Activated gamma-delta T cell treated with Interleukin-2 at 50 U/mL for 16 hours (primary cell): ENCODE measurements at places on chromosomes 3 and 15.
A peak's percentile ranks its signal among the peaks of the same experiment; 100 is the strongest.

DNA sequence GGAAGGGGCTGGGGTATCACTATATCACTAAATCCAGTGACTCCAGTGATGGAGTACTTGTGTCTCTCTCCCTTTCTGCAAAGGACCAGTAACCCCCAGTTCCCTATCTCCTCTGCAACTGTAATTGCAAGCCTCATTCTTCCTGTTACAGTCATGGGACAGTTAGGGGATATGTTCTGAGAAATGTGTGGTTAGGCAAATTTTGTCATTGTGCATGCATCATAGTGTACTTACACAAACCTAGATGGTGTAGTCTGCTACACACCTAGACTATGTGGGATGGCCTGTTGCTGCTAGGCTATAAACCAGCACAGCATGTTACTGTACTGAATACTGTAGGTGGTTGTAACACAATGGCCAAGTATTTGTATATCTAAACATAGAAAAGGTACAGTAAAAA is 2.2 kb downstream of the VPS8 start:
- no peak for DNase-seq

GRCh38 chr15:31954374-31955172 is 75.7 kb upstream of the CHRNA7 start:
- no peak for DNase-seq

- no peak for DNase-seq
These were observed 12.3 kb upstream of the CSK start for GRCh38 chr15:74769463-74770025.

DNA sequence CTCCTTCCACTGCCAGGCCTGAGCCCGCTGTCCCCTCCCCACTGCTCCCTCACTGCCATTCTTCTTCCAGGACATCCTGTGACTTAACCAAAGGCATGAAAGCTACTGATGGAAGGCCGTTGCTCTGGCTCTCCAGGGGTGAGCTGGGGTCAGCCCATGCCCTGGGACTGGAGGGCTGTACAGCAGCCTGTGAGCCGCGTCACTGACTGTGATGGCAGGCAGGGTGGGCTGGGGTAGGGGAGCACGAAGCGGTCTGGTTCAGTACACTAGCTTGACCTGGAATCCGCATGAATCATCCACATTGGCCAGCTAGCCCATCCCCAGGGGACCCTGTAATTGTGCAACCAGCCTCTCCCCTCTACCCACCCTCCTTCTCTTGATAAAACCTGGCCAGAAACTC is 30.8 kb downstream of the CORO2B start:
- DNase-seq: no peak

- DNase-seq: no peak
These were observed 24.7 kb downstream of the CPN2 start for GRCh38 chr3:194326192-194326967.

DNA sequence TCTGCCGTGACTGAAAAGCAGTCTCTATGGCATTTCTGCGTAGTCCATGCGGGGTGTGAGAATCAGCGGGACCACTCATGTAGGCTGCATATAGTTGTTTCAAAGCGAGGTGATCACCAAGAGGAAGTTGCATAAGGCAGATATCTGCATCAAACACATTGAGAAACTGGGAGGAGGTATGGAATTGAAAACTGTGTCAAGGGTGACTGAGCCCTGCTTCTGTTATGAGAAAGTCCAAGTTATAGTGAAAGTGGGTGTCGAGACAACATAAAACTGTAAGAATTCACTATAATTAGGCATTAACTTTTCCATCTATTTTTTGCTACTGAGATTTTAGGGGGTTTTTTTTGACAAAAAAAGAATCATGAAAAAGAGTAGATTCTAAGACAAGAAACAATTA is 109.3 kb downstream of the ZIC1 start:
- DNase-seq: no peak

GRCh38 chr3:75983111-75983510 is 197.8 kb upstream of the ZNF717 start:
- no peak for DNase-seq

DNA sequence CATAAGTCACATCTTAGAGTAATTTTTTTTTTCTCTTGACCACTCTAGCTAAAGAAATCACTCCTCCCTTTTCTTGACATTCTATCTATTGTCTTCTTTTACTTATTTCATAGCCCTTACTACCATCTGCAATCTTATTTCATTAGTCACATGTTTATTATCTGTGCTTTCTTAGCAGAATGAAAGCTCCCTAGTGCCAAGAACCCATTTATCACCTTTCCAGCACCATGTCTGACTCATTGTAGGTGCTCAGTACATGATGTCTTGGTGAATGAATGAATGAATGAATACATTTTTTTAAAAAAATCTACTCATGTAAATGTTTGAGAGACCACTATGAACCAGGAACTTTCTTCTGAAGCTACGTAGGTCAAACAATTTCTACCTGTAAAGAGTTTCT is 157.2 kb downstream of the CADPS start:
- no peak for DNase-seq

DNA sequence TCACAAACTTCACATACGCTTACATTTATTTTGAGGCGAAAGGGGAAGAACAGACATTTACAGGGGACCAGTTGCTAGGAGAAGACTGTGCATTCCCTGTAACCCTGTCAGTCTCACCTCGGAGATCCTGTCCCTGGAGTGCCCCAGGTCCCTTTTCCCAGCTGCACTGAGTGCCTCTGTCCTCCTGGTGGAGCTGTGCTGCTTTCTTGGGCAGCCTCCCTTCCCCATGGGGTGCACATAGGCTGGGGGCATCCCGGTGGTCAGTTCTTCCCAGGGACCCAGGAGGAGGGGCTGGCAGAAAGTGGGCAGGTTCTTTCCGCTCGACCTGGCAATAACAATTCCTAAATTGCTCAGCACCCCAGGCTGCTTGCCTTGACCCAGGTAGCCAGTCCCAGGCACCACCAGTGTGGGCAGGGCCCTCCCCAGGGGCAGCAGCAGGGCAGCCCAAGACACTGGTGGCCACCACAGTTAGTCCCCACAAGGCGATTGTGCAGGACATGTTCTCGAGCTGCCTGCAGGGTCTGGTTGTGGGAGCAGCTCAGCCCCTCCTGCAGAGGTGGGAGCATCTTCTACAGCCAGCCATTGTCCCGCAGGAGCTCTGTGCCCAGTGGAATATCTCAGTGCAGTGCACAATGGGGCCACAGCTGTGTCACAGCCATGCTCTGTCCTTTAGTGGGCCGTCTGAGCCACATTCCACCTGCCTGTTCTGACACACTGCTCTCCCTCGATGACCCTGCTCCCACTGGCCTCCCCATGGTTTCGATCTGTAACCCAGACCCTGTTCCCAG is 36.3 kb downstream of the APBA2 start:
- DNase-seq: no peak

DNA sequence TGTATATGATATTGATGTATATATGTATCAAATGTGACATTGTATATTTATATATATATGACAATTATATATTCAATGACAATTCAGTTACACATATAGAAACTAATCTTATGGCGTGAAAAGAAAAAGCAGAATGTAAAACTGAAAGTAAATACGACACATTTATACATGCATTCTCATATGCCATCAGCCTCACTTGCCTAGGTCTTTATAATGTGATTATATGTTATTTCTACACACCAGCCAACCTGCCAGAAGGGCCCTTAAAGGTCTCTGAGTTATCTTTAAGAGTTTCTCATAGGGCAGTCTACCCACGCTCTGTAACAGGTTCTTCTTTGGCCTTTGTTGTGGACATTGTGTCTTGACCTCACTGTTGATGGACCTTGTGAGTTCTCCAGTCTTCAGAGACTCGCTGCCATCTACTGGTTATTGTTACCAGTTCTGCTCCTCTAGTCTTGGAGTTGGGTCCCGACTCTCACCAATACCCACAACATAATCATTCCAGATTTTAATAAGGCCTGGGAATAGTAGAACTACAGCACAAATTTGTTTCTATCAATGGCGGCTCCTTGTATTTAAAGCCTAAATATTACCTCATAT is 371.5 kb upstream of the GOLIM4 start:
- DNase-seq: no peak

DNA sequence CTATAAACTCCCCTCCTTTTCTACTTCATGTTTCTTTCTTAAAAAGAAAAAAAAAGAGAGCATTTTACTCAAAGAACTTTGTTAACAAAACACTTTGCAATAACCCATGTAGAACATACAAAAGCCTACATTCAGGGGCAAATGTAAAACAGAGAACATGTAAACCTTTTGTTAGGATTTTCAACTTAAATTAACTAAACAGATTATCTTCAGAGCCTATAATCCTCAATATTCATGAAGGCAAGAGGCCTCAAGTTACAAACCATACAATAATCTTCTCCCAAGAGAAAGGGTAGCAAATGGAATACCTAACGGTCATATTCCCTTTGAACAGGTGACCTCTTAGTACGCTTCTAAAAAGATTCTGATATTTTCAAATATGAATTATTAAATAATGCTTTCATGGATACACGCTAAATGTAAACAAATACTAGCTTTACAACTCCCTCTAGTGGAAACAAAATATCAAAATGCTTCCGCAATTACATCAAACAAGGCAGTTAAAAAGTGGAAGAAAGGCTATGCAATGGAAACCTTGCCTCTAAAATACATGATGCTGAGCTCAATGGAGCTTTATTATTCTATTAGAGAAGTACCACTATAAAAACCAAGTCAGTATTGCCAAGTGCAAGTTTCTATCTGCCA is 9.9 kb downstream of the CEP152 start:
- no peak for DNase-seq

DNA sequence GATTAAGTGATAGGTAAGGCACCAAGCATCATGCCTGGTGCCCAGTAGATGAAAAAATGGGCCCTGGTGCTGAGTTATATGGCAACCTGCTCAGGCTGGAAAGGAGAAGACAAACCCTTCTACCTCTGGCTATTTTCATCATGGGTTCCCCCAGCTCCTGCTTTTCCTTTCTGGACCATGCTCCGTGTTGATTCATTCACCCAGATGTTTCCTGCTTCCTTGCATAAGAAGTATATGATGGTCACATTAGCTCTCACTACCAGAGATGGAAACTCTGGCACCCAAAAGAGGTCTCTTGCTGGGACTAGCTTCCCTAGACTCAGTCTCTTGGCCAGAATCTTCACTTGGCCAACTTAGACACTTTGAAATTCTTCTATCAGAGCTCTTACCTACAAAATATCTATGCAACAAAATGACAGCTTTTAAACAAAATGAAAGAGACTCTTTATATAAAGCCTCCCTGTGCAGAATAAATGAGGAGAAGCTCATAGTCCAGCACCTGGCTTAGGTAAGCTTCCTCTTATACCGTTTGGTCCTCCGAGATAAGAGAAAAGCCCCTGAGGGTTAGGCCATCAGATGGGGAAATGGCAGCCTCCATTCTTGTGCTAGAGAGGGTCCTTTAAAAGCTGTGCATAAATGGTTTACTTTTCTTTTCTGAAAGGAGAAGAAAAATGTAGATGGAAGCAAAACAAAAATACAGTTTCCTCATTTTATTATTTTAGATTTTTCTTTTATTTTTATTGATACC is 46.8 kb upstream of the MCF2L2 start:
- no peak for DNase-seq

DNA sequence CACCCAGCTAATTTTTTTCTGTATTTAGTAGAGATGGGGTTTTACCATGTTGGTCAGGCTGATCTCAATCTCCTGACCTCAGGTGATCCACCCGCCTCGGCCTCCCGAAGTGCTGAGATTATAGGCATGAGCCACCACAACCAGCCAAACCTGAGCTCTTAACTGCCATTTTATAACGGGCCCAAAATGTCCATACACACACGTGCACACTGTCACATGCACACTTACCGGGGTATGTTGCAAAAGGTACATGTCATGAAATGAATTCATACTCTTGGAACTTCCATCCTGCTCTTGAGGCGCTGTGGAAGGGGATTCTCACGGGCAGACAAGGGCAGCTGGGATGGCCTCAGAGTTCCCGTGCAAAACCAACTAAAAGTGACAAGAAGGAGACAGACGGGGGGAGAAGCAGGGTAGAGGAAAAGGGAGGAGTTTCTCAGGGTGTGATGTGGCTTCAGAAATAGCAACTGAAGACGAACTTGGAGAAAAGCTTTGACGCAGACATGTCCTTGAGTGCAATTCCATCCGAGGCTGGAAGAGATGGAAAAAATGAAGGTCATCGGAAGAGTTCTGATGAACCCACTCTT is 110.9 kb downstream of the BDH1 start:
- DNase-seq: no peak

GRCh38 chr3:148227534-148227933 is 470.2 kb upstream of the AGTR1 start:
- DNase-seq: no peak

DNA sequence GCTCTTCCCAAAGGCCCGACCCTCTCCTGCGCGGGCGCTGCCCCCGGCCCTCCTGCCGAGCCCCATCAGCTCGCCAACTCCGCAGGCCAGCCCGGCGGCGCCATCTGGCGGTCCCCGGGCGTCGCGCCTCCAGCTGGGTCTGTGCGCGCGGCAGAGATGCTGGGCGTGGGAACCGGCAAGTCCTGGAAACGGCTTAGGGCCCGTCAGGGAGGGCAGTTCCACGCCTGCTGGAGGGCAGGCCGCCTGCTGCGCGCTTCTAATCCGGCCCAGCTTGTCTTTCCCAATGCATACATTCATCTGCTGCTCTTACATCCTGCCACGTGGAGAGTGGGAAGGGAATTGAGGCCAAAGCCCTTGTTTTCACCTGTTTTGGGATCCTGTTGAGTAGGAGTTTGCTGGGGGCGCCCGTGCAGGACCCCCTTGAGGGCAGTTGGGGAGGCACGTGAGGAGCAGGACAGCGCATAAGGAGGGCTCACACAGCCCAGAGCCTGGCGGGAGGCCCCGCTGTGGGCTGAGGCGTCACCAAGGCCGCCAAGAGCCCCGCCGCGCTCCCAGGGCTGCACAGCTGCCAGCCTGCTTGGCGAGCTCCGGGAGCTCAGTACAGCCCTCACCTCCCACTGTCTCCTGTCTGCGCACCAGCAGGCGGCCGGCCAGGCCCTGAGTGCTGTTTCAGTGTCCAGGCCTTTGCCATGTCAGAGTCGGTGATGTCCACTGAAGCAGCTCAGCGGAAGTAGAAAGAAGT is 165.6 kb downstream of the NSMCE3 start:
- peak; percentile 51 for DNase-seq

- DNase-seq: no peak
These were observed 370.0 kb downstream of the WDR72 start for GRCh38 chr15:53389271-53390037.

DNA sequence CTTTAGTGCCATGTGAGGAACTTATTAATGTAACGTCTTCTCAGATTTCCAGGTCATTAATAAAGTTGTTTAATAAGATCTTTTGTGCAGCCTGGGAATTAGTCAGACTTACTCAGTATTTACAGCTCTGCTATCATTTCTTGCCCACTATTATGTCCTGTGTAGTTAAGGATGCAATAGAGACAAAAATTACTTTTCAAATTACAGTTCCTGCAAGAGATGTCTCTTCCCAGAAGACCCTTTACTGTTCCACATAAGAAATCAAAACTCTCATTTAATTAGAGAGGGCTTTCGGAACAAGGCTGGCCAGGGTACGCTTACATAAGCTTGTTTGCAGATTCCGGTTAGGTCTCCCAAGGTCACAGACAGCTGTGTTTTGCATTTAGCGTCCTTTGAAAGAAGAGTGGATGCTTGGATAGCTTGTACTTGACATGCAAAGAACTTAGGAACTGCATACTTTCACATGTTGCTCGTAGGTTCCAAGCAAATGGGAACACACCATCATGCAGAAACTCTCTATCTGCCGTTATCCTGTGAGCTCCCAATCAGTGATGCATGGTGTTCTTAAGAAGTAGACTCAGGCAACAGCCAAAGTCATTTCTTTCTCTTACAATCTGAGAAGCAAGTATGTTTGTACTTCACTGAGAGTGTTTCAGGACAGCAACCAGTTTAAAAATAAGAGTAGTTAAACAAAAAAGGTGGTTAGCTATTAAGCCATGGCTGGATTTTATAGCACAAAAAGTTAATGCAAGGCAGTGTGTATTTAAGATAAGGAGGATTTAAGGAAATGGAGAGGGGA is 37.4 kb downstream of the FILIP1L start:
- DNase-seq: no peak

- no peak for DNase-seq
These were observed 32.5 kb upstream of the CD47 start for GRCh38 chr3:108123326-108123725.
